ENCODE measurements at places on chromosomes 11 and 22.

- DNase-seq, result no peak
Observed at GRCh38 chr11:96279018-96279895, 63.7 kb downstream of the MAML2 start.

- no peak for DNase-seq
Observed at GRCh38 chr22:42770941-42771647, 50.4 kb upstream of the A4GALT start.

- no peak for DNase-seq
Observed at GRCh38 chr11:119889728-119890280, 160.8 kb upstream of the NECTIN1 start.

DNA sequence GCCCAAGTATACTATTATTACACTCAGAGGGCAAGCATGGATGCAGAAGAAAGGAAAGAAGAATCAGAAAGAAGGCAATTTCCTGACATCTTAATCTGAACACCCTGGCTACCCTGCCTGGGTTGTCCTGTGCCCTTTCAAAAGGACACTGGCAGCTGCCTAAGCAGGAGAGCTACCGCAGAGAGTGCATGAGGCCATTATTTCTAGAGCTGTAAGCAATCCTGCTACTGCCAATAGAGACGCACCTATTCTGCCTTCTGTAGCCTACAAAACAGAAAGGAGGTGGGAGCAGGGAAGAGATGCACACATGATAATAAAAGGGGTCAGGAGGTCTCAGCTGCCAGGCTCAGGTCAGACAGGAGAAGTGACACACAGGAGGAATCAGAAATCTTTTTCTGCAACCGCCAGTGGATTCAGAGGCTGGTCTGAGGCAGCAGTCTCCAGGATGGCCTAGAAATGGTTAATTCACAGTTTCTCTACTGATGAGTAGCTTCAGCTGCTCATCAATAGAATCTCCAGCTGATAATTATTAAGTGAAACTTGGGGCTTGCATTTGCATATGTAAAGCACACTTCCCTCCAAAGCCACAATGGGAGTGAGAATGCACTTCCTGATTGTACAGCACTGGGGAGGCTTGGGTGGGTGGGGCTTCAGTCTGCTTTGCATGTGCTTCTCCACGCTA lies 253.9 kb downstream of the LARGE1 start:
- no peak for DNase-seq

DNA sequence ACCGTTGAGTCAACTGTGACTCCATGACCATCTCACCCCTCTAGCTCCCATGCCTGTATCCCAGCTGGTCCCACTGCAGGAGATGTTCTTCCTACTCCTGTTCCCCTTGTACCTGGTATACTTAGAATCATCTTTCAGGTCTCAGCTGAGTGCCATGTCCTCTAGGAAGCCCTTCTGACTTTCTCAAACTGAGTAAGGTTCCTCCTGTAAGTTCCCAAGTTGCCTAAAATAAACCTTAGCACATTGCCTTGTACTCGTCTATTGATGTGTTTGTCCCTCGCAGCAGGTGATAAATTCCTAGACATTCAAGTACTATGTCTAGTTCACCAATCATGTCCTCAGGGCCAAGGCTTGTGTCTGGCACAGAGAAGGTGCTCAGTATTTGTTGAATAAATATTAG lies 18.4 kb upstream of the ASCC2 start:
- no peak for DNase-seq

DNA sequence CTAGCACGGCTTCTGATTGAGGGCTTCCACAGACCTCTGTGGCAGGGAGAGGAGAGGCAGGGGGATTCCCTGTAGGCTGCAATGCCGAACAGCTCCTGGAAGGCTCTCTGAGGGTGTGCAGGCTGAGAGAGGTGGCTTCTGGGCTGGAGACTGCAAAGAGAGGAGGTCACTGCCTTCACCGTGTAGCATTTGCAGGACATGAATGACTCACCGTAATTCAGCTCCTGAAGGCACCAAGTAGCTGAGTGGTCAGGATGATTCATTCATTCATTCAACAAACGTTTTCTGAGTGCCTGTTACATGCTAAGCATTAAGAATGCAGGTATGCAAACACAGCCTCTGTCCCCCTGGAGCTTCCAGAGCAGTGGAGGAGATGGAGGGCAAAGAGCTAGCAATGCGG lies 18.0 kb upstream of the EIF3D start:
- no peak for DNase-seq

DNA sequence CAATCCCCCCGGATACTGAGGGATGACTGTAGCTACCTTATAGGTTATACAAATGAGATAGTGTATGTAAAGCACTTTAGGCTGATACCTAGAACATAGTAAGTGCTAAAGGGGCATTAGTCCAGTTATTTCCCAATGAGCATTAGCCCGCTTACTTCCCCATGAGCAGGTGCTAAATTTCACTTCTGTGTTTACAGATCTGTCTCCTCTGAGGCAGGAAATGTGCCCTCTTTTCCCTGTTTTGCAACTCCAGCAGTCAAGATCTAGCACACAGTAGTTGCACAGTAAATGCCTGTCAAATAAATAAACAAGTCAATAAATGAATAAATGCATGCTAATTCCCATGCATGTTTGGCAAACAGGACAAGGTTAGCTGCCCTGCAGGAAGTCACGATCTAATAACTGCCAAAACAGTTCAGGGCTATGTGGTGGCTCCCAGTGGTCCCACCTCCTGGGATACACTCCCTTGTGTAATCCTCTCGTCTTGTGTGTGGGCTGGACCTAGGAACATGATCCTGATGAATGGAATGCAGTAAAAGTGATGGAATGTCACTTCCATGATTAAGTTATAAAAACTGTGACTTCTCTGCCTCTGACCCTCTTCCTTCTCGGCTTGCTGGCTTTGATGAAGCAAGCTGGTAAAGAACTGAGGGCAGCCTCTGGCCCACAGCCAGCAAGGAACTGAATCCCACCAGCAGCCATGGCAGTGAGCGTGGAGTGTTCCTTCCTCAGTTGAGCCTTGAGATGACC lies 459.0 kb downstream of the SOX6 start:
- DNase-seq, result no peak

DNA sequence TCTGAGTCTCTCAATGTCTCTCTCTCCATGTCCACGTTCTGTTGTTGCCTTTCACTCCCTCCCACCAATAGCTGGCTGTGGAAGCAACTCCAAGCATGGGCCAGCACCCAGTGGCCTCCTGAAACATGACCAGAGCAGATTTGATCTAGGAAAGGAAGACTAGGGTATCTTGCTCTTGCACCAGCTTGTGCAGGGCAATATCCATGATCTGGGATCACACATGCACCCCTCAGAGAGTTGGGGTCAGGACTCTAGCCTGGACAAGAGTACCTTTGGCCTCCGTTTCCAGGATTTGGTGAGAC lies 34.5 kb upstream of the RIC3 start:
- DNase-seq, result no peak

GRCh38 chr11:128156486-128156885 lies 430.9 kb downstream of the ETS1 start:
- no peak for DNase-seq

GRCh38 chr22:20641198-20641892 lies 132.6 kb upstream of the SERPIND1 start:
- no peak for DNase-seq

DNA sequence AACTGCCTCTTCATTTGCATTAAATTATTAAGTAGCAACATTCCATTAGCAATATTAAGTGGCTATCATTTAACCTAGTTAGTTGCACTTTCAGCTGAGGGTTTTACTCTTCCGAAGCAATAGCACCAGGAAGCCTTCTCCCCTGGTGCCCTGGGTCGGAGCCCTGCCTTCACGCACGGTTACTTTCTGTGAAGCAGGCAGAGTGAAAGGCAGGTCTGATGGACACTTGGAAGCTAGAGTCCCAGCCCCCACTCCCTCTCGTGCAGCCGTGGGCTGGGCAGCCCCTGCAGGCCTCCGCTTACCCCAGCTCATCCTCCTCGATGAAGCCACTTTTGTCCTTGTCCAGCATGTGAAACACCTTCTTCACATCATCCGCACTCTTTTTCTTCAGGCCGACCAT lies 2.0 kb downstream of the PVALB start:
- no peak for DNase-seq

GRCh38 chr11:110085255-110085838 lies 7.8 kb upstream of the ZC3H12C start:
- no peak for DNase-seq

DNA sequence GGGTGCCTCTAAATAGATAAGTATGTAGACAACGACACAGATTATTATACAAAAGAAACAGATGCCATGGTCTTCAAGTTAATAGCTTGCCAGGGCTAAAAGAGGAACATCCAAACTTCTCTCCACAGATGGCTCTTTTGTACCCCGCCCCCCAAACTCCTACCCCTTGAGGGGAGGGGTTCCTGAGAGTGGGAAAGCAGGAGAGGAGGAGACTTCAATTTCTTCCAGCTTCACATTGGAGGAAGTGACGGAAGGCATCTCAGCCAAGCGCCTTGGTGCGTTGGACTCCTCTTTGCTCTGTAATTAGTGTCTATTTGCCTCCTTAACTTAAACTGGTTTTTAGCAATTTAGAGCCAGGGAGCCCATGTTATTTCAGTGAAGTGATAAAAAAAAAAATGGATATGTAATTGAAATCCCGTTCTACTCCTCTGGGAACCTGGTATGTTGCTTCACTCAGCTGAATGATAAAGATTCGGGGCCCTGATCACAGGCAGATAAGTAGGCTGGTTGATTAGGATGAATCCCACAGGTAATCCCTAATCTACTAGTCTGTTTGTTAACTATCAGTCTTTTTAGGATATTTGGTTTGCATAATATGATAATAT lies 580.9 kb upstream of the CADM1 start:
- DNase-seq, result no peak

DNA sequence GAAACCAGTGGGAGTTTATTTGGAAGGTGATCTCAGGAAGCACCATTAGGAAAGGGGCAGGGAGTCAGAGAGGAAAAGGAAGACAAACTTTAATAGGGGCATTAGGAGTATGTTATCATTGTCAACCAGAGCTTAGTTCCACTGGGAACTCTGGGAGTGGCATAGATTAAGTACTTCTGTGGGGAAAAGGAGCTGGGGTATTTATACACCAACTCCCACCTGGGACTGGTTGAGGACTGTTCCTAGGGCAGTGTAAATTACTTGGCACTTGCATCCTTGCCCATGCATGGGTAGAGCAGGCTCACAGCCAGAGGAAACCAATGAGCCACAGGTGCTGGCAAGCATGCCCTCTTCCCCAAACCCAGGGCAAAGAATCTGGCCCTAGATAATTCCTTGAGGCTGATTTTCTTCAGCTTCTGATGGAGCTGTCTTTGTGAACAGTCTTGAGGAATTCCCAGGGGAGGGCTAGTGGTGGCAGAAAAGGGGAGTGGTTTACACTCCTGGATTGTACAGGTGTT lies 541.2 kb downstream of the MIAT start:
- no peak for DNase-seq

GRCh38 chr11:66263785-66264184 lies 4.7 kb upstream of the RAB1B start:
- DNase-seq, result no peak

GRCh38 chr11:26234451-26234850 lies 97.5 kb upstream of the ANO3 start:
- no peak for DNase-seq

- no peak for DNase-seq
Observed at GRCh38 chr11:77668760-77669159, 31.2 kb upstream of the CLNS1A start.

GRCh38 chr11:70140711-70141485 lies 62.2 kb upstream of the FADD start:
- no peak for DNase-seq

DNA sequence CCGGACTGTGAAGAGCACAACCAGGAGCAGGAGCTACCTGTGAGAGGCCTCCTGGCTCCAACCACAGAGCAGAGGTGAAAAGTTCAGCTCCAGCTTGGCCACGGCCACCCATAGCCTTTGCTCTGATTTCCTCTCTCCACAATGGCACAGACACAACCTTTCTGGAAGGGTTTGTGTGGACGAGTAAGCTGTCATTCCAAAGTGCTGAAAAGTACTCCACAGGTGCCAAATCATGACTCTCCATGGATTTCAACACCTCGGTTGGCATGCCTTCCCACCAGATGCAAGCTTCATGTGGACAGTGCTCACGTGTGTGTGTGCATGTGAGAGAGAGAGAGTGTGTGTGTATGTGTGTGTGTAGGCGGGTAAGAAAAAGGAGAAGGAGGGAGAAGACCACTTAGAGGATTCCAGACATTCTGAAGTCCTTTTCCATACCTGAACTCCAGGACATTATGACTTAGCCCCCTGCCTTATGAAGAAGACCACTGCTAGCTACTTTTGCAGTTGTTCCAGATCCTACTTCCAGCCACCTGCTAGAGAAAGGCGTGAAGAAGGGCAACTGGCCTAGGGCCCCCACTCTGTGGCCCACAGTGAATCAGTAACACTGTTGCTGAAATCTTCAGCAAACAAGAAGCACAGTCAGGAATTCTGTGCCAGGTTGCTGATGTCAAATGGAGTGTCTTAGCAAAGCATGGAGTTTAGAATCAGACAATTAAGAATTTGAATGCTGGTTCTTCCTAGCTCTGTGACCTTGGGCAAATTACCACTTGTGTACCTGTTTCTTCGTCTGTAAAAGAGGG lies 13.9 kb upstream of the NAV2 start:
- DNase-seq, result no peak

- no peak for DNase-seq
Observed at GRCh38 chr11:127470306-127470884, 469.8 kb upstream of the KIRREL3 start.

- no peak for DNase-seq
Observed at GRCh38 chr11:129077191-129077590, 114.9 kb downstream of the ARHGAP32 start.

DNA sequence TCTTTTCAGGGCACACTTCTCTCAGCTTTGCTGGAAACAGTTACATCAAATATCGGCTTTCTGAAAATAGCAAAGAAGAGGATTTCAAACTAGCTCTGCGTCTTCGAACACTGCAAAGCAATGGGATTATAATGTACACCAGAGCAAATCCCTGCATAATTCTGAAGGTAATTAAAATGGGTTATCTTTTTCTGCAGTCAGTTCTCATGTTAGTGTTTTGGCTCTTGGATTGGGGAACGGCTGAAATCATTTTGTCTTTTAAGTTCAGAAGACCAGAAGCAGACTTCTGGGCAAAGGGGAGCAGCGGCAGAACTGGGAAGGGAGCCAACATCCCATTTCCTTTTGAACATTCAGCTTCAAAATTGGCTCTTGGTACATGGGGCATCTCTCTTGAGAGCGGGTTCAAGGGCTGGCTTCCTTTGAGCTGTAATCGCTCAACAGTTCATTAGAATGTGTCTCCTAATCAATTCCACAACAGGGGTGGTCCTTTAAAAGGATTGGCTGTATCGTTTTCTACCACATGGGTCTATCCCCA lies 110.2 kb upstream of the MTNR1B start:
- DNase-seq, result no peak

- DNase-seq, result no peak
Observed at GRCh38 chr22:37182101-37182948, 5.7 kb downstream of the C1QTNF6 start.

DNA sequence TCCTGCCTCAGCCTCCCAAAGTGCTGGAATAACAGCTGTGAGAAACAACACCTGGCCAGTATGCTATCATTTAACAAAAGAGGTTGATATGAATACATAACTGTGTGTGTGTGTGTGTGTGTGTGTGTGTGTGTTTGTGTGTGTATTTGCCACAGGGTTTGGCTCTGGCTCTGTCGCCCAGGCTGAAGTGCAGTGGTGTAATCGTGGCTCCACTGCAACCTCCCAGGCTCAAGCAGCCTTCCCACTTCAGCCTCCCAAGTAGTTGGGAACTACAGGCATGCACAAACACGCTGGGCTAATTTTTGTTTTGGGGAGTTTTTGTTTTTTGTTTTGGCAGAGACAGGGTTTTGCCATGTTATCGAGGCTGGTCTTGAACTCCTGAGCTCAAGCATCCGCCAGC lies 4.7 kb downstream of the SPA17 start:
- no peak for DNase-seq

Data from CD4-positive, alpha-beta T cell treated with Interleukin-12 subunit alpha and Interleukin-12 subunit beta, for 1 hour (primary cell).